ENCODE measurements at places on chromosomes 4 and X.

DNA sequence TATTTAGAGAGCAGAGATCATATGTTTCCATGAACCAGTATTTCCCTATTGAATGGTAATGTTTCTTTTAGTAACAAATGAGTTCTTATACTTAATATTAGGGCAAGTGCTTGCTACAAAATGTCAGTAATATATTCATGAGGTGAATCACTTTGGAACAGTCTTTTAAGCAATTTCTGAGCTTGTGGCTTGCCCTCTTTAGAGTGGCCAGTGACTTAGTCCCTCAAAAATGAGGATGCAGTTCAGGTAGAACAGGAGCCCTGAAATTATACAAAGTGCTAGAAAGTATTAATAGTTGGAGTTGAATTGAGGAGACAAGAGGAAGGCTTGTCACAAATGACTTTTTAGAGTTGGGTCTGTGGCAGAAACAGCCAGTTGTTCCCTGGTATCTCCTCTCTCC, 53.4 kb upstream of the PITX2 start:
- DNase-seq: no peak

DNA sequence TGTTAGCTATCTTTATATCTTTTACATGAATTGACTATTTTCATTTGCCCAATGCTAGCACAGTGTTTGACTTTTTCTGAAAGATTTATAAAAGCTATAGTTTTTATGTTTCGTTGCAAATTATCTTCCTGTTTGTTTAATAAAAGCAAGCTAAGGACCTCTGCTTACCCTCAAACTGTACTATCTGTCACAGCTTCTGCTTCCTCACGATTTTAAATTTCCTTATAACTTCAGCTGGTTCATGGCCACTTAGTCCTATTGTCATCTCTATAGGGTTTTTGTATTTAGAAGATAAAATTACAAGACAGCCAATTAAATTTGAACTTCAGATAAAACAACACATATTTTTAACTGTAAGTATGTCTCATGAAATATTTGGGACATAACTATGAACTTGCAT, 494.0 kb downstream of the PDGFC start:
- no peak for DNase-seq

DNA sequence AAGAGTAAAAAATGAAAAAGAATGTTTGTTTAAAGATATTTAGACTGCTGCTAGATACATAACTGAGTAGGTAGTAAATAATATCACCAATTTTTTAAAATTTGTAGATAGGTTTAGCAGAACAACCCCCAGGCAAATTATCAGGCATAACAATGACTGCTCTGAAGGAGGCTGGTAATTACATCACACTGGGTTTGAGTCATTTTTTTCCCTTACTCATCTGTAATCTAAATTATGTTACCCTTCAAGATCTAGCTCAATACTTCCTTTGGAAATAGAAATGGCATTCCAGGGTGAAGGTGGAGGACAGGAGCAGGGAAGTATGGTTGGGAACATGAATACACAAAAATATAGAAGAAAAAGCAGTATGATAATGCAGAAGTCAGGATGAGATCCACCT, 431.6 kb upstream of the MAOA start:
- DNase-seq: no peak

DNA sequence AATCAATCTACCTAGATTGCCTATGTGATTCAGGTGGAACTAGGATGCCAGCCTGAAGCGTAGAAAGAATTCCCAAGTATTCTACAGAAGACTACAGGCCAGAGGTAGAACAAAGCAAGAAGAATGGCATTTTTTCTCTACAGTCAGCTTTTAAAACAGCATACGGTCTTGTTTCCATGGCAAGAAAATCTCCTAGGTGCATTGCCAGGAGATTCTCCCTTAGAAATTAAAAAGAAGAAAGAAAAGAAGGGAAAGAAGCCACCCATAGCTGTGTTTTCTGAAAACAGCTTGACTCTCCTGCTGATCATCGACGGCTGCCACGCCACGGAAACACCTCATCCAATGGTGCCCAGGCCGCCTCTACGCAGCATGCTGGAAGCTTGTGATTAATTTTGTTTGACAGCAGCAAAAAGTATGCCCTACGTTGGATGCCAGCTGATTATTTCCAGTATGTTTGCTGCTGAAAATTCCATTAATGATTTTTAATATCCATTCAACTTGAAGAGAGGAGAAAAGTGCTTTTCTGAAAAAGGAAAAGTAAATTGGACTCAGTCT, 24.1 kb downstream of the ANK2 start:
- no peak for DNase-seq

DNA sequence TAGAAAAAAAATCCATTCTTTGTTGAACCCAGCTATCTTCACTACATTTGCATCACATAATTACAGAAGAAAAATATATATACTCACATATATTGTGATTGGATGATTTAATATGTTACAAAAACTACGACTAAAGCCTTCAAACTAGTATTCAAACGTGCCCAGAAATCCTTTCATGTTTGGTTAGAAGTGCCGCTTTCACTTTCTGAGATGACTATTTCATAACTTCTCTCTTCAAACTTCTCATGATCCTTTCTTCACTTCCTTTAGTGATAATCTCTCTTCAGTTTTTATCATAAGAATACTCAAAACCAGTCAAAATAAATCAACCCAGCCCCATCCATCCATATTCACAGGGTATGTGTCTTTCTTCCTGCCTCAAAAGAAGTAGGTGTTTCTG, 50.8 kb upstream of the NAF1 start:
- DNase-seq: no peak

DNA sequence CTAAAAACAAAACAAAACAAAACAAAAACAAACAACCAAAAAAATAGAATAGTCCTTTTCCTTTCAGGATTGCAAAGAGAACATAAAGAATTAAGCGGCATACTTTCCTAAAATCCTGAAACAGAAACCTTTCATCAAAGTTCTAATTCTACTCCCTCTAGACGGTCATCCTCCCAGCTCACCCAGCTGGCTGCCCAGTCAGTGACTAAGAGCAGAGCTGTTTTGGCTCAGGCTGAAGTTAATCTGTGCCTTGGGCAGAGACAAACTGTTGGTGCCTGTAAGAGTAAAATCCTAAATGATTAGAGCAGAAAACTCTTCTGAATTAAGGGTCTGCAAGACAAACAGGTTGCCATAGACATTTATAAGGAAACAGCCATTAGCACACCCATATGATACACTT, 17.6 kb upstream of the WAS start:
- no peak for DNase-seq

DNA sequence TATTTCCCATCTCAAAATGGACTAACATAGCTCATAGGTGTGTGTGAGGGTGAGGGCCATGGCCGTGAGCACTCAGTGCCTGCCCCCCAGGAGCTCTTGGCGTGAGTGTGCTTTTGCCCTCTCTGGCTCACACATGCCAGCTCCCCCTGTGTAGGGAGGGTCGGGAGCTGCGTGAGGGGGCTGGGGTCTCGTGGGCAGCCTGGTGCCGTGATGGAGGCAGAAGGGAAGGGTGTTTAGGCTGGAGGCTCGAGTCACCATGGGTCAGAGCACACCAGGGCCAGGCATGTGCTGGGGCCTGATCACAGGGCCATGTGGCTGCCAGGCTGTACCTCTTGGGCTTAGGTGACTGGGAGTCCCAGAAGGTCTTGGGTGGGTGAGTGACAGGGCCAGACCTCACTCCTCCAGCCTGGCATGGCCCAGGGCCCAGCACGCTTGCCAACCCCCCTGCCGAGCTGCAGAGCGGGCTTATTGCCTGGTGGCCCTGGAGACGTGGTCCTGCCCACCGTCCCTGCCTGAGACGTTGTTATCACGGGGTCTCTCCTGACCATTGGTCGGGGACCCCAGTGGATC, 44.0 kb downstream of the ADRA2C start:
- no peak for DNase-seq

GRCh38 chr4:145619639-145619996, 433 bp downstream of the MMAA start:
- peak; percentile 73 for DNase-seq

GRCh38 chr4:68256284-68256683, 10.8 kb upstream of the TMPRSS11B start:
- DNase-seq: no peak

DNA sequence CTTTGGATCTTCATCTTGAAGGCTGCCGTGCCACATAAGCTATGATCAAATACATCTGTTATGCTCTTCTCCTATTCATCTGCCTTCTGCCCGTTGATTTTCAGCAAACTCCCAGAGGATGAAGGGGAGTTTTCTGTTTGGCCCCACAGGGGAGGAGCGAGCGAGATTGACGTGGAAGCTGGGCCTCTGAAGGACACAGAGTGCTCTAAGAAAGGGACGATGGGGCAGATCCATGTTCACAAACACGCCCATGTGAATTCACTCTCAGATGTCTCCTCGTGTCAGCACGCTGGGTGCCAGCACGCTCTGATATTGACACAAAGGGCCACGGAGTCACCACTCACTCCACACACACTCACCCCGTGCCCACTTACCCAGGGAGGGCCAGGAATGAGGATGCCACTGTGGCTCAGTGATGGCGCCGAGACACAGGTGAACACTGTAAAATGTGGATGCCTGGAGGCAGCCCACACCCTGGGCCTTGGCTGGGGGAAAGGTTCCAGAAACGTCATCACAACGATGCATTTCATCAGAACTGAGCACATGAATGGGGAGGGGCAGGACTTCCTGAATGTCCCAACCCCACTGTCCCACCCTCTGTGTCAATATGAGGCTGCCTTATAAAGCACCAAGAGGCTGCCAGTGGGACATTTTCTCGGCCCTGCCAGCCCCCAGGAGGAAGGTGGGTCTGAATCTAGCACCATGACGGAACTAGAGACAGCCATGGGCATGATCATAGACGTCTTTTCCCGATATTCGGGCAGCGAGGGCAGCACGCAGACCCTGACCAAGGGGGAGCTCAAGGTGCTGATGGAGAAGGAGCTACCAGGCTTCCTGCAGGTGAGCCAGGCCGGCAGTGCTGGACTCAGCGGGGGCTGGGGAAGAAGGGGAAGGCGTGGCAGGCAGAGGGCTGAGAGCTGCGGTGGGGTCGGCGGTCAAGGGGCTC, at the start of gene S100P:
Gene S100P, plus strand, starts transcription at position 648 of the 946 bp plus-strand sequence. Its CDS starts 55 bp downstream, at position 703.
- no peak for DNase-seq

DNA sequence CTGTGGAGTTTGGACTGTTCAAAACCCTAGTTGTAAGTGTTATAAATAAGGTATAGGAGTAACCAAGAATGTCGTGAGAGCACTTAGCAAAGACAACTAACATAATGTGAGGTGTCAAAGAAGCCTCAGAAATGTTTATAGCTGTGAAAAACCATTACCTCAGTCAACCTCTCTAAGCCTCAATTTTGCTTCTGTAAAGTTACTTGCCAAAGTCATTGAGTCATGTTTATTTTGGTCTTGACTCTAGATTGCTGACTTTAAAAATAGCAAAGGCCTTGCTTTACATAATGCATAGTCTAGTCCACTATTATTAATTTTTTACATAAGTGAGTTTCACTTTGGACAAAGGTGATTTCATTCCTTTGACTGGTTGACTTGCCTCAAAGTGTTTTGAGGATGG, 257.6 kb upstream of the CXXC4 start:
- DNase-seq: no peak

GRCh38 chr4:151094290-151094751, 5.1 kb upstream of the RPS3A start:
- DNase-seq: peak; percentile 3

- peak; percentile 8 for DNase-seq
These were observed 90.5 kb upstream of the ZNF827 start for GRCh38 chr4:146029147-146029546.

DNA sequence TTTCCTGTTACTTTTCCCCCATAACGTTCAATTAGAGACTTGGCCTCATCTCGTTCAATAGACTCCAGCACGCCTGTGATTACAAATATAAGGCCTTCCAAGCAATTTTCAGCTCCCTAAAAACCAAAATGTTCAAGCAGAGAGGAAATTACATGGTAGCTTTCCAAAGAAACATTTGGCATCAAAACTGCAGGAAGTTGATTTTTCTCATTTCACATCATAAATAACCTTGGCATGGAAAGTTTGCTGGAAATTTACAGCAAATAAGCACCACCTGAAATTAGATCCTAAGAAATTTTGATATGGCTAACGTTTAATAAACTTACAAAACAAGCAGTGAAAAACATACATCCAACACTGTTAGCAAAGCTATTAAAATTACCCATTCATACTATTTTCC, 53.3 kb downstream of the RFC1 start:
- no peak for DNase-seq

DNA sequence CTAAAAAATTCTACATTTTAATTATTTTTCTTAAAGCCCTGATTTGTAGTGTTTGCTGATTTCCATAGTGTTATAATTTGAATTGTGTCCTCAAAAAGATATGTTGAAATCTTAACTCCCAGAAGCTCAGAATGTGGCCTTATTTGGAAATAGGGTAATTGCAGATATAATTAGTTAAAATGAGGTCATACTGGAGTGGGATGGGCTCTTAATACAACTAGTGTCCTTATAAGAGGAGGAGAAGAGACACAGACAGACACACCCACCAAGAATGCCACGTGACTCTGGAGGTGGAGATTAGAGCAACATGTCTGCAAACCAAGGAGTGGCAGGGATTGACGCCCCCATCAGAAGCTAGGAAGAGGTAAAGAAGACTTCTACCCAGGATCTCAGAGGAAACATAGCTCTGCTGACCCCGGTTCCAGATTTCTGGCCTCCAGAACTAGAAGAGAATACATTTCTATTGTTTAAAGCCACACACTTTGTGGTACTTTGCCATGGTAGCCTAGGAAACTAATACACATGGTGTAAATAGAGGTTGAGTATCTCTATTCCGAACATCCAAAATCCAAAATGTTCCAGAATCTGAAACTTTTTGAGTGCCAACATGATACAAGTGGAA, 70.5 kb upstream of the IRF2 start:
- no peak for DNase-seq

- no peak for DNase-seq
These were observed 20.7 kb upstream of the TMPRSS11E start for GRCh38 chr4:68426516-68426915.

- no peak for DNase-seq
These were observed 34.0 kb upstream of the PACRGL start for GRCh38 chr4:20666012-20666860.

DNA sequence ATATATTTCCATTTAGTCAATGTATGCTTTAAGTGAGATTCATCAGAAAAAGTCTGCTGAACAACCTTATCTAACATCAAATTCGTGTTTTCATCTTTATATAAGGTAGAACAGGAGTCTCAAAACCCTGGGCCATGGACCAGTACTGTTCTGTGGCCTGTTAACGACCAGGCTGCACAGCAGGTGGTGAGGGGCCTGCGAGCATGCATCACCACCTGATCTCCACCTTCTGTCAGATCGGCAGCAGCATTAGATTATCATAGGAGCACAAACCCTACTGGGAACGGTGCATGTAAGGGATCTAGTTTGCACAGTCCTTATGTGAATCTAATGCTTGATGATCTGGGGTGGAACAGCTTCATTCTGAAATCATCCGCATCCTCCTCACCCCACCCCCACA, 3.2 kb downstream of the CTSO start:
- no peak for DNase-seq

GRCh38 chr4:23818097-23818885, 71.6 kb downstream of the PPARGC1A start:
- no peak for DNase-seq

DNA sequence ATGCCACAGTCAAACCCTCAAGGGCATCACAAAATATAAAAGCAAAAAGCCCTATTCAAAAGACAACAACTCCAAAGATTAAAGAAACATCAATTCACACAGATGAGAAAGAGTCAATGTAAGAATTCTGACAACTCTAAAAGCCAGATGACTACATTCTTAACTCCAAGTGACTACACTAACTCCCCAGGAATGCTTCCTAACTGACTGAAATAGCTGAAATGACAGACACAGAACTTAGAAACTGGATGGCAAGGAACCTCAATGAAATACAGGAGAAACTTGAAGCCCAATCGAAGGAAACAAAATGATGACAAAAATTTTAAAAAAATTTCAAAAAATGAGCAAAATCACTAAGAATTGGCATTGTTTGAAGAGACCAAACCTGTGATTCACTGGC, 1047.6 kb upstream of the PCDH10 start:
- no peak for DNase-seq

GRCh38 chr4:3655485-3655884, 110.7 kb upstream of the ADRA2C start:
- DNase-seq: no peak
